ENCODE measurements at places on chromosomes 12 and 14.

DNA sequence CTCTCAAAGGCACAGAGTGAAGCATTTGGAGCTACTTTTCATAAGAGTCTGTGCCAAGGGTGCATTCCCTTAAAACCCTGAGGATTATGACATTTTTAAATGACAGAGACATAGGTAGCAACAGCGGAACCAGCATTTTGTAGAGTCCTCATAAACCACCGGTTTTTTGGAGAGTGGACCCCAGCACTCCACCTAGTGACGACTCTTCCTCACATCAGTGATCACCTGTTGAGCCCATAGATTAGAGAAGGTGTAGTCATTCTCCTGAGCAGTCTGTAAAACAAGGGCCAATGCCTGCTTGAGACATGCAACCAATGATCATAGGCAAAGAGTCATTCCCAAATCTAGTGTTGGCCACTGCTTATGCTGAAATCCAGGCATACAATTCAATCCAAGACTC lies 399.1 kb downstream of the GXYLT1 start:
- no peak for DNase-seq

DNA sequence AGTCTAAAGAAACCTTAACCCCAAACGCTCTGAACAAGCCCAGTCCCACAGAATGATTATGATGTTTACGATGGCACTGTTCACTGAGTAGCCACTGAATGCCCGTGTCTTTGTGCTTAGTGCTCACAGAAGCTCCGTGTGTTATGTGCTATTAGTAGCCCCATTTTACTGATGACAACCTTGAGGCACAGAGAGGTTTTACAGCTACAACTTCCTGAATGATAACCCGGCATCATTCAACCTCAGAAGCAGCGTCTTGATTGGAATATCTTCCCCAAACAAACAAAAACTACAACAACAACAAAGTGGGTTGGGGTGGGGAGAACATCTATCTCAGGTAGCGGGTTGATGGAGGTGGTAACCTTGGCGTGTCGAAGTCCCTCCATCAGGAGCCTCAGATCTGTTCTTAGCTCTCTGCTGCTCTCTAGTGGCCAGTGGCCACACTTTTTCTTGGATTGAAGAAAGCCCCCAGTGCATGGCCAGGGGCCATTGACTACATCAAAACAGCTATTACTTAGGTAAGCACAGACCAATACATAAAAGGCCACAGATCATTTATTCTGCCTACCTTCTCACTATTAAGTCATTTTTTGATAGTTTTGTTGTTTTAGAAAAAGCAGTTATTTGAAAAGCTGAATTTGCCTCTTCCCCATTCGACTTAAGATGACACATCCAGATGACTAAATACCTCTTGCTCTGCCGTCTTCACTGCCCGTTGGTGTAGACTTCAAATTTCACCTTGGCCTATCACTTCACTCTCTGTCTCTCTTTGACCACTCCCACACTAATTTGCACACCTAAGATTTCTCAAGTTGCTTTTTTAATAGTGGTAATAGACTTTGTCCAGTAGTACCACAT lies 376.9 kb downstream of the GALC start:
- DNase-seq: peak; percentile 77

DNA sequence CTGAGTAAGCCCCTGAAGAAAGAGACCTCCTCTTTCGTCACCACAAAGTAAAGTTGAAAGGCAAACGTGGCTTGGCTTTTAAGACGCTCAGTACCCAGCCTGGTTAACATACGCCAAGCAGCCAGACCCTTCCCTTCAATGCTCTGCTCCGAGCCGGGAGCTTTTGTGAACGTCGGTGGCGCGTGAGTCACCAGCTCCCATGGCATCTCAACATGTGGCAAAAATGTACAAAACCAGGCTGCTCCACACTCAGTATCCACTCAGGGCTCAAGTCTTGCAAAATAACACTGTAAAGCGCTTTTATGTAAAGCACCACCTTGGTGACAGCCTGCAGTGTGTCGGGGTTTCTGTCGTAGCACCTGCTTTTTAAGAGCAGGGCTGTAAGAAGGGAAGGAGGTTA lies 89.0 kb downstream of the SETD3 start:
- peak; percentile 81 for DNase-seq

DNA sequence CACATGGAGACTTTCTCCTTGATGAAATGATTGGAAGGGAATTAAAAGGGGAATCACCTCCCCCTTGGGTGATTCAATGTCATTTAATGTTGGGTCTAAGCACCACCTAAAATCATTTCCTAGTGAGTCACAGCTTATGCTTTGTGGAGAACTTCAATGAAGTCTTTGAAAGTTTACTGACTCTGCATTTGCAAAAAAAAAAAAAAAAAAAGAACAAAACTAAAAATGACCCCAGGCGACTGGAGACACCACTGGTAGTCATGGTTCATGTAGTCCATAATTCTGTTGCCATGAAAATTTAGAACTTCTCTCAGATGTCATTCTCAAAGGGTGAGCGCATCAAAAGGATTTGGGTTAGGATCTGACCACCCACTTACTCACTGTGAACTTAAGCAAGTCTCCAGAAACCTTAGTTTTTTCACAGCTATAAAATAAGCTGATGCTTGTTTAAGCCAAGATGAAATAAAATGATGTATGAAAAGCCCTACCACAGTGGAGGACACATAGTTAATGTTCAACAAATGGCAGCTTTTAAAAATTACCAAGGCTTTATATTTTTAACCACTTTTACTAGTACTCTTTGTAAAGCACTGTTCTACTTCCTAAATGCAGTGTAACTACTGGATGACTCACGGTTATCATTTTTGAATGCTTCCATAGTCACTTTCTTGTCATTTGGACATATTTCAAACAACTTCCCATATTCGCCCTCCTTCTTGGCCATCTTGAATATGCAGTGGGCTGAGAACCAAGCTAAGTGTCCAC lies 18.1 kb upstream of the KSR2 start:
- DNase-seq: peak; percentile 42

DNA sequence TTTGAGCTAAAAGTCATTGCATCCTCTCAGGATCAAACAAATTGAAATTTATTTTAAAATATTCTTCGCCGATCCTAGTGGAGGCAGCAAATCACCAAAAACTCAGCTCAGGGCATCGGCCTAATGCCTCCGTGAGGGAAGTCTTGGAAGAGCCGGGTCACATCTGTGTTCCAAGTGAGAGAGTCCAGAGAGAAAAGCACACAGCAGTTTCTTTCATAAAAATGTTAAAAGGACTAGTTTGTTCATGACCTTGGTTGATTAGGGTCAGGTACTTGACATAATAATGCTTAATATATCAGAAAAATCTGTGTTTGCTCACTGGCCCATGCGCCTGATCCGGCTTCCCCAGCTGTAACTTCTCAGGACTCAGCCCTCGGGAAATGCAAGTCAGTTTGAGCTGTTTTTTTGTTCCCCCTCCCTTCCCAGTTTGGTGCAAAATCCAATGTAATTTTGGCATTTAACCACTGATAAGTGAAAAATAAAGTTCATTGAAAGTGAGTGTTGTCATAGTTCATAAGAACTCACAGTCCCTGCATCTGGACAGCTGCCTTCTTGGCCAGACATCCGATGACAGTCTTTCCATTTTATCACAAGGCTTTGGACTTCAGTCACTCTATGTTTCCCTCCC lies 161.7 kb downstream of the CAND1 start:
- peak; percentile 66 for DNase-seq
